M059J (cell line): ENCODE measurements at places on chromosomes 5 and 9.

- peak; percentile 73 for DNase-seq
Observed at GRCh38 chr5:124902097-124902821, 155.8 kb upstream of the ZNF608 start.

DNA sequence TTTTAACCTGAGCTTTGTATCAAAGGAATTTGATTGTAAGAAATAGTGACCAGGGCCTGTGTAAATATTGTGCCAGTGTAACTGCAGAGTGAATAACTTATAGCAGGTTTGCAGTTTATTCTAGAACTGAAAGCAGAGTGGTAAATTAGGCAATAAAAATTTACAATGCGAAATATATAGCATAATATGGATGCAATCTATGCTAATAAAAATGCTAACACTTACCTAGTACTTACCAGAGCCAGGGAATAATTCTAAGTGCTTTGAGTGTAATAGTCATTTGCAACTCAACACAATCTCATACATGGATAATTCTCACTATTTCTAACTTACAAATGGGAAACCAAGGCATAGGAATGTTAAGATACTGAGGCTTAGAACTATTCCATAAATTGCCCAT, 303.4 kb downstream of the ISL1 start:
- no peak for DNase-seq

- no peak for DNase-seq
Observed at GRCh38 chr9:5113523-5113922, 71.9 kb downstream of the INSL6 start.

DNA sequence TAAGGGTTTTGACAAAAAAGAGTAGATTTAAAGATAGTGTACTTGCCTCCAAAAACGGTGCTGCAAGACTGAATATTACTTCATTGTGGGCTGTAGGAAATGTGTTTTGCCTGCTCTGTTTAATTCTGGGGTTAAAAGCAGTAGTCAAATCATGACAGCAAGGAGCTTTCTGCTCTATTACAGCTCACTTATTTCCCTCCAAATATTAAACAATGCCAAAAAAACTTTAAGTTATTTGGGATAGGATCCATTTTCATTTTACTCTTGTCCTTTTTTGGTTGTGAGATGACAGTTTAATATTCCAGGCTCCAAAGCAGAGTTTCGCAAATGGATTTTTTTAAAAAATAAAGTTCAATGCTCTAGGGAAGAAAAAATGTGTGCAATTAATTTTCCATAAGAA, 340.4 kb upstream of the RGMB start:
- no peak for DNase-seq

GRCh38 chr9:83800236-83801033, 17.1 kb downstream of the GKAP1 start:
- DNase-seq, result no peak

- peak; percentile 83 for DNase-seq
Observed at GRCh38 chr5:36457511-36458270, 148.7 kb upstream of the SLC1A3 start.

DNA sequence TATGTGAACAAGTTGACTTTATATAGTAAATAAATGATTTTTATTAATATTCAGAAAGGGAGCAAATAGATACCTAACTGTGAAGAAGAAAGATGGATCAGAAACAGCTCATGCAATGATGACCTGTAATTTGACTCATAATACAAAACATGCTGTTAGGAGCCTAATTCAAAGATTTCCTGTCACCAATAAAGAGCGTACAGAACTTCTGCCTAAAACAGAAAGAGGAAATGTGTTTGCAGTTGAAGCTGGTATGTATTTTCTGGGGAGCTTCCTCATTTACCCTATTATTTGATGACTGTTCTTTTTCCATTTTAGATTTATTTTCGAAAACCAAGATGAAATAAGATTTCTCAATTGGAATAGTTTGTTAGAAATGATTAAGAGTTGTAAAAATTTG, 11.4 kb downstream of the YTHDC2 start:
- no peak for DNase-seq

DNA sequence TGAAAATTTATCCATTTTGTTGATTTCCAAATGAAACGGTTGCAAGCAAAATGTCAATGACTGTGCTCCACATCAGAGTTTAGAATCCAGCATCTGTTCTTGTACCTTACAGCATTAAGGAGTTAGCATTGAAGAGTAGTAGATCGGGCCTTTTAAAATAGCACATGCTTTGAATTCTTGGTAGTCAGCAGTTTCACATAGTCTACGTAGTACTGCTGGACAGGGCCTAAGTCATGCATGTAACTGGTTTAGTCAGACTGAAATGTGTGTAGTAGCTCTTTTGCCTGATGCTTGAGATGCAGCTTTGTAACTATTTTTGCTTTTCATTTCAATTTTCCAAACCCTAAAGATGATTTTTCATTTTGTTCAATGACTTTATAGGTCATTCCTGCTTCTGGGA, 19.8 kb downstream of the LECT2 start:
- DNase-seq, result no peak

- no peak for DNase-seq
Observed at GRCh38 chr5:140796718-140797095, 2.1 kb downstream of the PCDHA2 start.

- DNase-seq, result no peak
Observed at GRCh38 chr5:22051881-22052280, 801.3 kb downstream of the CDH12 start.

DNA sequence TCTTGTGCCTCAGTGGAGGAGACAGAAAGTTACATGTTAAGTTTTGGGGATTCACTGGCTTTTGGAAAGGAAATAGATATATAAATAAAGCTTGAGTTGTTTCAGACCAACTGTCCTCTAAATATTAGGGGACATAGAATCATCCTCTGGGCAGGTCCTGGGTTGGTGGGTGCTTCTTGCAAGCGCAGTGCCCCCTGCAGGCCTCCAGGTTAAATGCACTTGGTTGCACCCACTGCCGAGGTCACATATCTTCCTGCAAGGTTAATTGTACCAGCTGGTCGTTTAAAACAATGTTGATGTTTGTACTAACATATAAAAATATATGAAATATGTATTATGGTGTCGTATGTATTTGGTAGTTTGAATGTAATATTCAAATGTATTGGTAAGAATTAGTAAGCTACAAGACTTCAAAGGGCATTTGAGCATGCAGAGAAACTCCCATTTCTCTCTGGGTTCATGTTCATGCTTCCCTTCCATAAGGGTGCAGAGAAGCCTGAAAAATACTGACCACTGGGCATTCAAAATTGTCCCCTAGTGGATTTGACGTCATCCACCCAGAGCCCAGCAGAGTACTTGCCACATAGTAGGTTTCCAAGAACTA, 87.0 kb downstream of the ZNF618 start:
- peak; percentile 60 for DNase-seq

DNA sequence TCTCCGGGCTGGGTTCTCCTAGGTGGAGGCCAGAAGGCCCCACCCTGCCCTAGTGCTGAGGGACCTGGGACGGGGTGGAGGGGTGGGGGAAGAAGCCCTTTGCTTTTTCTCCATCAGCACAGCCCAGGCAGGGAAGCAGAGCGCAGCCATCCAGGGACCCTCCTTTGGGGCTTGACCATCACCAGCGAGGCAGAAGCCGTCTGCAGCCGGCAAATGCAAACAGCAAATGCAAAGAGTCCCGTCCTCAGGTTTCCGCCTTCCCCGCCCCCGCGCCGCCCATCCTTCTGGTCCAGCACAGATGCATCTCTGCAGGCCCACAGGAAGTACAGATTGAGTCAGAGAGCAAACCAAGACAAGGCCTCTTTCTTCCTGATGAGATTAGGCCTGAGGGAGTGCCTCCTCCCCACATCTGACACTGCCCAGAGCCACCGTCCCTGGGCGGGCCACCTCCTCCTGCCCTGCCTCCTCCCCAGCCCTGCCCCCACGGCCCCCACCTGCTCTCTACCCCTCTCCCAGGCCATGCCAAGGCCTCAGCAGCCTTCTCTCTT, 23.4 kb downstream of the CORO2A start:
- peak; percentile 31 for DNase-seq

DNA sequence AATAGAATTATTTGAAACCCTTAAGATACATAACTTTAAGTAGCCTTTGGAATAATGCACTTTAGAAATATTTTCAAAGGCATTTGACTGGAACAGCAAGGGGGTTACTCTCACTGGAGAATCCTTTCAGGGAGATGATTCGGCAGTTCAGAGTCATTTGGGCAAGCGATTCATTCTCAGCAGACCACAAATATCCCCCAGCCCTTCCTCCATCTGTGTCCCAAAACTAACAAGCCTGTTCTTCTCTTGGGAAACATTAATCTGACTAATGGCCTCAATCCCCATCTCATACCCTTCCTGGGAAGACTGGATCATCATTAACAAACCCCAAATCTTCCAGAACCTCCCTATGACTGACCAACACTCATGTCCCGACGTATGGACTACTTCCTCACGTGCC, 65.8 kb upstream of the S1PR3 start:
- no peak for DNase-seq

DNA sequence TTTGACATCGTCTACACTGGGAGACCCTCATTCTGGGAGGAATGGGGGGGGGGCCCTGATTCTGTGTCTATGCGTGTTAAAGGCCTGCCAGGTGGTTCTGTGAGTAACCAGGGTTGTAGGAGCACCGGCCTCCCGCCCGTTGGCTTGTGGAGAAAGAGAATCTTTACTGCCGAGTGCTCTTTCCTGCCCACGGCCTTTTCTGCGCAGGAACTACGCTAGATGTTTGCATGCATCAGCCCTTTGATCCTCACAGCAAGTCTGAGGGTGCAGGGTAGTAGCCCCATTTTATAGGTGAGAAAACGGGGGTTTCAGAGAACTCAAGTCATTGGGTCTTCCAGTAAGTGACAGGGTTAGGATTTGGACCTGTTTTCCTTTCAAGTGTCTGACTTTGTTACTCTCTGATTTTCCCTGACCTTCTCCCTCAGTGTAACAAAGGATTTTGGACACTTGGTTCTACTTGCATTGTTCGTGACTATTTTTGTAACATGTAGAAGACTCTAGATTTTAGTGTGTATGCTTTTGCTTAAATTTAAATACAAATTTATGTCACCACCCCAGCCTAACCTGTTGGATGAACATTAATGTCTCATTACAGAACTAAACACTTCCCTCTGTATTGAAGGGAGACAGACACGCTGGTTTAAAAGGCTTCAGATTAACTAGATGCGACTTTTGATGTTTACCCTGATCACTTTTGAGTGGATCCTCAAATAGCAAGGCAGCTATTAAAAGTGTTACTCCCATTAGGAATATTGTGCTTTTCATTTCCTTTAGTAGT, 22.0 kb downstream of the MAST4 start:
- DNase-seq, result no peak

- no peak for DNase-seq
Observed at GRCh38 chr5:110371011-110371724, 355.3 kb downstream of the TMEM232 start.

- no peak for DNase-seq
Observed at GRCh38 chr5:40628407-40628806, 51.3 kb upstream of the PTGER4 start.

GRCh38 chr5:141412854-141413539, at the start of gene PCDHGA10:
PCDHGA10 (plus strand) TSS chr5:141412987; CDS start chr5:141413176, 189 bp downstream.
- DNase-seq, result peak; percentile 36

GRCh38 chr9:83066771-83067170, 3.8 kb upstream of the RASEF start:
- DNase-seq, result peak; percentile 90

- peak; percentile 93 for DNase-seq
Observed at GRCh38 chr5:40383749-40384651, 295.7 kb upstream of the PTGER4 start.

DNA sequence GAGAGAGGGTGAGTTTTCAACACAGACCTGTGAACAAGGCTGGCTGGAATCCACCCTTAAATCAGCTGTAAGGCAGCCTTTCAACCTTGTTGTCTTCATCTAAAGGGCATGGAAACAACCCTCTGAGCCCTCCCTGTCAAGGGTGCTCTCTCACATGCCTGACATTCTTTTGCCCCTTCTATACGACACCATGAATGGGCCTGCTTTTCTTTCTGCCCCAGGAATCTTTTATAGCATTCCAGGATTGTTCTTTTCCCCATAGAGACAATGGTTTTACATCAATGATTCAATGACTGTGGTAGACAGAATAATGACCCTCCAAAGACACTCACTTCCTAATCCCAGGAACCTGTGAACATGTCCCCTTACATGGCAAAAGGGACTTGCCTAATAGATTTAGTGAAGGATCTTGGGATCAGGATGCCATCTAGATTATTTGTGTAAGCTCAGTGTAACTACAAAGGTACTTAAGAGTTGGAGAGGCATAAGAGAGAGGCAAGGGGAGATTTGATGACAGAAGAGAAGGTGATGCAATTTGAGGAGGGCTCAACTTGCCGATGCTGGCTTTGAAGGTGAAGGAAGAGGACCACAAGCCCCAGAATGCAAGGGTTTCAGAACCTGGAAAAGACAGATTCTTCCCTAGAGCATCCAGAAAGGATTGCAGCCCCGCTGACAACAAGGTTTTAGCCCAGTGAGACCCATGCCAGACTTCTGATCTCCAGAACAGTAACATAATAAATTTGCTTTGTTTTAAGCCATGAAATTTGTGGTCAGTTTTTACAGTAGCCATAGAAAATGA, 29.2 kb upstream of the HMHB1 start:
- DNase-seq, result peak; percentile 12

GRCh38 chr9:34958411-34958982, 412 bp downstream of the PHF24 start:
- DNase-seq, result no peak

DNA sequence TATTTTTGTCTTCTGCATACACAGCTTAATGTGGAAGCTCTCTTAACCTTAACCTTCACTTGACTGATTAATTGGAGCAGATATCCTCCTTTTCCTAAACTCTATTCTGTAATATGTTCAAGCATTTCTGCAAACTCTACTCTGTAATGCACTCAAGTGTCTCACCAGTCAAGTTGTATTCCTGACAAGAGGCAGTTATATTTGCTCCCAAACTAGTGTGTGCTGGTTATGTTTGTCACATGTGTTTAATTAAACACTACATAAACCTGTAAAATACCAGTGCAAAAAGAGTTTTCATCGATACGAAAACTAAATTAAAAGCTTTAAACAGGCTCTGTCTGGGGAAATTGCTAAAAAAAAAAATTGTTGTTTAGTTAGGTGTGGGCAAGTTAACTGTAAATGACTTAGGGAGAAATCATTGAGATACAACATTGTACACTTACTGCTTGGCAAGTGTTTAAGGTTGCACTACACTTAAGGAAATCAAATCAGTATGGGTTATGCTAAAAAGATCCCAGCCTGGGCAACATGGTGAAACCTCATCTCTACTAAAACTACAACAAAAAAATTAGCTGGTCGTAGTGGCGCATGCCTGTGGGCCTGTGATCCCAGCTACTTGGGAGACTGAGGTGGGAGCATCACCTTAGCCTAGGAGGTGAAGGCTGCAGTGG, 6.7 kb downstream of the FAF2 start:
- DNase-seq, result no peak

DNA sequence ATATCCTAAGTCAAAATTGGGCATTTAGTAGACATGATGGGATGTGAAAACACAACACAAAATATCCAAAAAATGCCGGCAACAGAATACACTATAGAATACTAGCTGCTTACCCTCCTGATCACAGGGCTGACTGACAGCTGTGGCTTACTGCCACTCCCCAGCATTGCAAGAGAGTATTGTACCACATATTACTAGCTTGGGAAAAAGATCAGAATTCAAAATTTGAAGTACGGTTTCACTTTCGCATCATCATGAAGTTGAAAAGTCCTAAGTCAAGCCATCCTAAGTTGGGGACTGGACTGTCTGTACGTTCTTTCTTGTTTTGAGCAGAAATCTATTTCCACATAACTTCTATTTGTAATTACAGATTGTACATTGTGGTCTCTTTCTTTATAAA, 851.4 kb downstream of the MAT2B start:
- no peak for DNase-seq
